ENCODE measurements at places on chromosomes 3 and 15.
A peak's percentile ranks its signal among the peaks of the same experiment; 100 is the strongest.

GRCh38 chr3:59267021-59267420, 217.2 kb upstream of the CFAP20DC start:
- DNase-seq, result no peak

GRCh38 chr3:43243590-43244587, 42.5 kb upstream of the SNRK start:
- no peak for DNase-seq

- DNase-seq, result no peak
These were observed 37.7 kb downstream of the AMOTL2 start for GRCh38 chr3:134336587-134336986.

- no peak for DNase-seq
These were observed 12.1 kb downstream of the NR2F2 start for GRCh38 chr15:96342406-96343112.

GRCh38 chr3:24145481-24145880, 200.4 kb downstream of the NR1D2 start:
- no peak for DNase-seq

- DNase-seq, result no peak
These were observed 57.4 kb upstream of the ACKR4 start for GRCh38 chr3:132539681-132540080.

GRCh38 chr3:53628536-53629401, 134.4 kb downstream of the CACNA1D start:
- no peak for DNase-seq

DNA sequence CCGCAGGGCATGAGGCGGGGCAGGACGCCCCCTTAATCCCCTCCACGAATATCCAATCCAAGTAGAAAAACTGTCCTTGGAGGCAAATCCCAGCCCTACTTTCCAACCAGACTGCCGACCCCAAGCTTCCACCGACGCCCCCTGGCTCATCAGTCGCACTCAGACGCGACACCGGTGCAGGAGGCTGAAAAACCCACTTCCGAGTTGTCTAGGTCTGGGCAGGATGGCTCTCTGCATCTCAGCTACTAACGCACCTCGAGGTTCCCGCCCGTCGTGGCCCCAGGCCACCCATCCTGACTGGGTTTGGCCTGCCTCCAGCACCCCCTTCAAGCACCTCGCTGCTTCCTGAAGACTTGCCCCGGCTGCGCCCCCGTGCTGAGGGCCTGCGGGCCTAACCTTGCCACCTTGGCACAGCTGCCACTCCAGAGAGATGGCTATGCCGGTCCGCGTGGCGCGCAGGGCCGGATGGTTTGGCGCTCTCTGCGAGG, 15.5 kb downstream of the RGMA start:
- no peak for DNase-seq

GRCh38 chr3:99549957-99550603, 88.3 kb upstream of the COL8A1 start:
- DNase-seq, result no peak

DNA sequence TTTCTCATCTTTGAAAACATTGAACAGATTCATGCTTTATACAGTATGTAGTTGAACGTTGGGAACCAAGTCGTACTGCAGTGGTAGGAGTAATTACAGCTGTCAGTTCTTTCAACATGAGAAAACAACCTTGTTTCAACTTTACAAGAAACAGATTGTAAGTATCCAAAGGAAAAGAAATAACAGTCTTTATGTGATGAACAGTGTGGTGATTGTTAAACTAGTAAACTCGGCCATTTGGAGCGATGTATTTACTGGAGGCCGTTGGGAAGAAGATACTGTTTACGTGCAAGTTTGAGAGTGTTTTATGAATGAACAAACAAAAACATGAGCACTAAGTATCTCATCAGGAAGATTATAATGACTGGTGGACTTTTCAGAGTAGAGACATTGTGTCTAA, 48.4 kb downstream of the EPHA3 start:
- DNase-seq, result no peak

- no peak for DNase-seq
These were observed 70.4 kb downstream of the ADCY5 start for GRCh38 chr3:123378409-123378915.

- no peak for DNase-seq
These were observed 110.6 kb upstream of the NANOGP8 start for GRCh38 chr15:35195649-35196048.

- DNase-seq, result no peak
These were observed 316.6 kb downstream of the RBMS3 start for GRCh38 chr3:29597376-29598008.

GRCh38 chr15:68616397-68616796, 37.6 kb downstream of the CORO2B start:
- no peak for DNase-seq

DNA sequence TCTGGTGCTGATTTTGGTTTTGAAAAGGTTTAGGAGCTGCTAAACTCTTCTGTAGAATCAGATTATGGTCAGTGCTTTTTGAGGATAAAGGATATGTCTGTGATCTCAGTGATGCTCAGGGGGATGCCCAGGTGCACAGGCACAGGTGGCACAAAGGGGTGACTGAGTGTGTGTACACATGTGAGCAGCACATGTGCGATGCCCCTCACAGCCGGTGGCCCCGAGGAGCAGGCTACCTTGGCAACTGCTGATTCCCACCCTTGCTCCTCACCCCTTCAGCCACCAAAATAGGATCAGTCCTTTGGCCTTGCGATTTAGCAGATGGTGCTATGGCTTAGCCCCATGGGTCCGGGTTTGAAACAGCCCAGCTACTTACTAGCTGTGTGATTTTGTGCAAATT, 51.1 kb downstream of the POMGNT2 start:
- DNase-seq, result no peak

- DNase-seq, result no peak
These were observed 91.0 kb upstream of the SLC6A11 start for GRCh38 chr3:10725067-10725466.

DNA sequence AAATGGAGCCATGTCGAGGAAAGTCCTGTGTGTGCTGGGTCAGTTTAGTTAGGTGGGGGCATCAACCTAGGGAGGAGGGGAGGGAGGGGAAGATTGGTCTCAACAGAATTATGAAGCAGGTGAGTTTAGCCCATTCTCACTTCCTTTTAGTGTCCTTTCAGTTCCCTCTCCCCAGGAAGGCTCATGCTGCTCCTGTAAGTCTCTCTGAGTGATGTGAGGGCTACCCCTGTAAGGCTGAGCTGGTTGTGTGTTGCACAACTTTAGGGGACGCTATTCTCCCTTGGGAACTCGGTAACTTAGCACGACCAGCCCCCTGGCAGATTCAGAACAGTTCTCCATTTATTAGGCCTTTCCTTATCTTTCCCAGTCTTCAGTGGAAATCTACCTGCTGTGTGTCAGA, 21.2 kb downstream of the IL5RA start:
- no peak for DNase-seq

DNA sequence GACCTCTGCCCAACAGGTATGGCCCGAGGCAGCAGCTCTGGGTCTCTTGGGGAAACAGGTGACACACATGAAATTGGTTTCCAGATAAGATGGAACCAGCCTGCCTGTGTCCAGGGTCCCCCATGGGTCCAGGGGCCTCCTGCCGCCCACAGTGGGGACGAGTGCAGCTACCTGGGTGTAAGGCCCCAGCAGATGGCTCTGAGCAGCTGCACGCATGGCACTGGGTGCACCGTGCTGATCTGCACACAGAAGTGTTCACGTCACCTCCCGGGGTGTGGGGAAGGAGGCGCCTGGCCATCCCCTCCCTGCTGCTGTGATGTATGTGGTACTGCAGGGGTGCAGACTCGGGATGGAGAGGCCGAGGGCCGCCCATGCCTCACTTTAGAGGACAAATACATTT, 63.6 kb downstream of the NIPA2 start:
- DNase-seq, result no peak

GRCh38 chr15:96764501-96764900, 434.0 kb downstream of the NR2F2 start:
- DNase-seq, result no peak

DNA sequence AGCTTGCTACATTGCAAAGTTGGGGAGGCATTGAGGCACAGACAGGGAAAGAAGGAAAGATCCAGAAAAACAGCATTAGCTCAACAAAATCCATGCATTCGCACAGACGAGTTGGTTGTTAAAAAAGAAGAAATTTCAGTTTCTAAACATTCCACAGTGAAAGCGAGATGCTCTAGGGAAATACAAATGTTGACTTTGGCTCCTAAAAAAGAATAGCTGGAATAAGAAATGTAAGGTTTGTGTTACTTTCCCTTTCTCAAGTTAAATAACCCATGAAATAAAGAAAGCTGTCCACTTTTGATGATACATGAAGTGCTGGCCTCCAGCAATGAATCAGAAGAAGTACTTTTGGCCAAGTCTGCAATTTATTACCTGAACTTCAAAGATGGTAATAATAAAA, 465.1 kb downstream of the ERC2 start:
- no peak for DNase-seq

GRCh38 chr3:55339390-55339789, 147.7 kb downstream of the WNT5A start:
- DNase-seq, result no peak

GRCh38 chr15:60923925-60924324, 305.2 kb downstream of the RORA start:
- DNase-seq, result no peak

GRCh38 chr15:69855258-69856000, 242.3 kb downstream of the TLE3 start:
- no peak for DNase-seq

DNA sequence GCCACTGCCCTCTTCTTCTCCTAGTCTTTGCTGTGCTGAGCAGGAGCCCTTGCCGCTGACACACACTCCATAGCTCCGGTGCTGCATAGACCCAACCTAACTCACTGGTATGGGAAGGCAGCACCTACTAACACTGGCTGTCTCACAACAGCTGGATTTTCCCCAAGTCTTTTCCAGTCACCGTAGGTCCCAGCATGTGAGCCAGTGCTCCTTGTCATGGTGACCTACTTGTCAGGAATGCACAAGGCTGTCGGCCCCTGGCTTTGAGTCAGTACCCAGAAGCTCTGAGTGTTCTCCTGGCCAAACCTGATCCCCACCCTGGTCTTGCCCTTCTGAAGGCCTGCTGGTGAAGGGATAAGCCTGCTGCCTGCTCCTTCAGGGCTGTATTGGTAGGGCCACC, 25.7 kb downstream of the AMOTL2 start:
- no peak for DNase-seq

DNA sequence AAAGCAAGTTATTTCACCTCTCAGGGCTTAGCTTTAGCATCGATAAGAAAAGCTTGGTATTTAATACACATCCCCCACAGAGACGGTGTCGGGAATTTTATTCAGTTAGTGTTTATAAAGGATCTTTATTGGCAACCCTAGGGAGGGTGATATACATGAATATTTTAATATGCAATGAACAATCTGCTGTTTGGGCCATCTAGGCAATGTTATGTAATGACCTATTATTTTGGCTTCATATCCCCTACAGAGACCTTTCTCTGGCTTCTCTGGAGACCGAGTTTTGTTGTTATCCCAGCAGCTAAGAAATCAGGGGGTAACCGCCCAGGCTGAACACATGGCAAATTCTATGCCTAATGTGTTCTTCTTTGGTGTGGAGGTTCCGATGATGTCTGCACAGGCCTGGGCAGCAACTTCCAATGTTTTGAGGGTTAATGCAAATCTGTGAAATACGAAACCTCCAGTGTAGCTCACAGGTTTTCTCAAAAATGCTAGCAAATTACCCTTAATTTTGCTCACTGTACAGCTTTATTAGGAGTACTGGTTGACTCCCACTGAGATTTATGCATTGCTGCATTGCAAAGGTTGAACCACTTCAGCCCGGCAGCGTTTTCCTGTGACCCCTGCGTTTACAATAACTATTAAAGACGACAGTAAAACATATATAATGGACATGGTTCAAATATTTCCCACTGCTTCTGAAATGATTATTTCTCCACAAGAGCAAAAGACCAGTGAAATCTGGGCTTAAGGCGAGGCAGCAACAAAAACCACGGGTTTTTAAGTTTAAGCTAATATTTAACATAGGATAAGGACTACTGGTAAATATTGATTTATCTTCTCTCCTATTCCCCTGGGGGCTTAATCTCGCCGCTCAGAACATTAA, 298.3 kb upstream of the NR2E3 start:
- DNase-seq, result no peak

DNA sequence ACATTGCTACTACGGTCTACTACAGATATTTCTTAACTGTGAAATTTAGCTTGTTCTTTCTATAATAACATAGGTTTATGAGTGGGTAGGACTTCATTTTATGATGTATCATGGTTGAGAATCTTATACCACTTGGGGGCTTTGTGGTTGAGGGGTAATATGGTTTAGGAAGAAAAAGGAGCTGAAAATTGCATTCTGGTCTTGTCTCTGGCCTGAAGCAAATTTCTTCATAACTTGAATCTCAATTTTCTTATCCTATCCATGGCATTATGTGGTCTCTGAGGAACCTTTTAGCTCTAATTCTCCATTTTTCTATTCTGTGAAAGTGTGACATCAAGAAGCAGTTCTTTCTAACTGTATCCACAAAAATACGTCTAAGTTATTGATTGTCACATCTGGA, 341.0 kb downstream of the SOX2 start:
- DNase-seq, result no peak

GRCh38 chr15:78317145-78317836, 17.9 kb upstream of the SKIC8 start:
- peak; percentile 4 for DNase-seq

DNA sequence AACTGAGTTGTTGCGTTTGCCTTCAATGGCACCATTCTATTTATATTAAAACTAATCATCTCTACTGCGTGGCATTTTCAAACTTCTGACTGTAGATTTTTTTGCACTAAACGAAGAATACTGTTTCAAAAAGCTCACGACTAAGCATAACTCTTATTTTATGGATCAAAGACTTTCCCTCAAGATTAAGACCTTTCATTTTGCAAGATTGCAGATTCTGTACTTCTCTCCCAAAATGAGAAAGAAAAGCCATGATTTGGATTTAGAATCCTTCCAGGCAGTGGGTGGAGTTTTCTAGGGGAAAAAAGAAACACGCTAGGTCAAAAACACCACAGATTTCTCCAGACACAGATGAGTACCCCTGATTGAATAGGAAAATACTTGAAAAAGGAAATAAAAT, 617.2 kb upstream of the NR2F2 start:
- DNase-seq, result no peak

- DNase-seq, result no peak
These were observed 349.4 kb downstream of the CNTN6 start for GRCh38 chr3:1442271-1442670.

DNA sequence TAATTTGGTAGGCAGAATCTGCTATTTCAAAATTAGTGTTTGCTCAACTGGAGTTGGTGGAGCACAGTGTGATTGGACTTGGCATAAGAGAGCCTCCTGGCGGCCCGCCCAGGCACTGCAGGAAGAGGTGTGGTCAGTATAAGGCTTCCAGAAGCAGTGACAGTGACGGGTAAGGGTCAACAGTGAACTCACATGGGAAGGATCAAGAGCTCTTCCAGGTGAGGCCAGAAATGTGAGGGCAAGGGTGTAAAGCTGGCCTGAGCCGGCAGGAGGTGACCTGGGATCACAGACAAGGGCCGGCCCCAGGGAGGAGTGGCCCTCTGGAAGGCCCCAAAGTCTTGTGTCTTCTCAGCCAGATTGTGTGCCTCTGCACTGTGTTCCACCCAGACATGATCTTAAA, 93.2 kb upstream of the RNF7 start:
- DNase-seq, result peak; percentile 87

- DNase-seq, result no peak
These were observed 901 bp upstream of the NMB start for GRCh38 chr15:84658788-84659411.

Data from AML-193 (cell line).